ENCODE measurements at places on chromosomes 1 and 21. TPM values are rescaled to one million over a fixed set of nuclear protein-coding genes. Genes with fewer than 3 reads are reported as not detected.

OR2L3 gene
- total RNA-seq = not detected

TTC39A gene
- total RNA-seq = 26.0 TPM

MDM4 gene
- 123 TPM for total RNA-seq

CLDN17 gene
- total RNA-seq = not detected

RPE65 gene
- not detected for total RNA-seq

SLC44A5 gene
- total RNA-seq = 9.5 TPM

FAM3B gene
- 10.1 TPM for total RNA-seq

LINGO4 gene
- not detected for total RNA-seq

ERG gene
- total RNA-seq = not detected

NHLH1 gene
- 0.96 TPM for total RNA-seq

C1orf185 gene
- not detected for total RNA-seq

DCST1 gene
- not detected for total RNA-seq

GPR157 gene
- total RNA-seq = 1.1 TPM

TMEM54 gene
- total RNA-seq = 27.0 TPM
